Gastroesophageal sphincter (tissue), 4 donors: ENCODE measurements at places on chromosomes 12 and 14. TPM values are rescaled to one million over a fixed set of nuclear protein-coding genes. Genes with fewer than 3 reads are reported as not detected.

GRCh38 chr12:106956048-106956578 lies 406 bp downstream of the TMEM263 start:
- peak; percentile 59 for ATAC-seq

DNA sequence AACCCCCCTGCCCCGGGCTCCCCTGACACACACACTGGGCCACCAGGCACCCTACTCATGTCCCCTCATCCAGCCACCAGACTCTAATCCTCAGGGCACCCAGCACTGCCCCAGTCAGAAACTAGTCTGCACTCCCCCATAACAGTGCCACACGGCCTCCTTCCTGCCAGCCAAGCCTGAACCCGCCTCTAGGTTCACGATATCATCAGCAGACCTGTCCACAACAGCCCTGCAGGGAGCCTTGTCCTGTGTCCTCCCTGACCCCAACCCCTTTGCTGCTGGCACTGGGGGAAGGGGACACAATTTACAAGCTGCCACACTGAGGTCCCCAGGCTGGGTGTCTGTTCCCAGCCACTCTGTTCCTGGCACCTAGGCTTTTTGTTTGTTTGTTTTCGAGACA lies 33.6 kb downstream of the LTBP2 start:
- no peak for ATAC-seq

DNA sequence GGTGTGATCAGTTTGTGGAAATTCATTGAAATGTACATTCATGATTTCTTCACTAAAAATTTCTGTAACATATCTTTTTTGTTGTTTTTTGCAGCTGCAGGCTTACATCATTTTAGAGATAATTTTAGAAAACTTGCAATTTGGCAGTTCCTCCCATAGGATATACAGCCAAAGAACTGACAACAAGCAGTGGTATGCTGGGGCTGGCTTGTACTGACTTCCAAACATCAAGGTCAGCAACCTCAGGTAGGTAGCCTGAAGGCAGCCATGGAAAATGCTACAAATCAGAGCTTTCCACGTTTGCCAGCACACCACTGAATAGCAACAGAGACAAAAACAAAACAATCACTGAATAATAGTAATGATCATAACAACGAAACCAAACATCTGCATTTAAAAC lies 21.2 kb downstream of the TRIM9 start:
- no peak for ATAC-seq

- peak; percentile 68 for ATAC-seq
Observed at GRCh38 chr12:20602641-20603391, 92.3 kb upstream of the SLCO1C1 start.

GRCh38 chr12:120249875-120250795 lies 15.4 kb downstream of the PXN start:
- peak; percentile 85 for ATAC-seq

- no peak for ATAC-seq
Observed at GRCh38 chr14:44151130-44151820, 355.8 kb downstream of the FSCB start.

The PAH gene
- total RNA-seq = not detected
